ENCODE measurements at places on chromosomes 2 and 18.

DNA sequence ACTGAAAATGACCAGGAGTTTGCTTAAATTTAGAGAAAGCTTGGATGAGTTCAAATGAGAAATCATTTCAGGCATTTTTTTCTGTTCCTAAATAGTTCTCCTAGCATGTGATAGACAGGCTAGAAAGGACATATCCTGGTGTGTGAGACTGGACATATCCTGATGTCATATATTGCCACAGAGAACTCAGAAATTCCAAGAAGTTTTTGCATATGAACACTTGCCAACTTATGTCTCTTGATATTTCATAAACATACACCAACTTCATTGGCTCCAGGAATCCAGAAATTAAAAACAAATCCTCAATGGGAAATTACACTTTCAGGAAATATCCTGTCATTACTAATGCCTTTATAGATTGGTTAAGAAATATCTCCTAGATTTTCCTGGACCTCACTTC, 2.9 kb upstream of the SERPINB4 start:
- DNase-seq: no peak

- DNase-seq: peak; percentile 69
These were observed 10.0 kb downstream of the ADNP2 start for GRCh38 chr18:80119111-80119510.

DNA sequence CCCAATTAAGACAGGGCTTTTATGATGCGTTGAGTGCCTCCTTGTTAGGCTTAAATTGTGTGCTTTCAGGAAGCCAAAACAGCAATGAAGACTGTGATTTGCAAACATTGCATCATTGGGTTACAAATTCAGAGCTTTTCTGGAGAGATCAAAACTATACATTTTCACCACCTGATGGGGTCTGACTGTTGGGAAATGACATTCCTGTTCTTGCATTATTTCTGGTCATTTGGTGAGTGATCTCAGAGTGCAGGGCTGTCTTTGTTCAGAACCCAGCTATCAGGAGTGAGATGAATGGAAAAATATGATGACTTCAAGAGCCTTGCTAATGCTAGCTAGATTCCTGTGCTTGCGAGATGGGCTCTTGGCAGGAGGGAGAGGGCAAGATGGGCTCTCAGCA, 39.1 kb downstream of the SH3RF3 start:
- DNase-seq: no peak

DNA sequence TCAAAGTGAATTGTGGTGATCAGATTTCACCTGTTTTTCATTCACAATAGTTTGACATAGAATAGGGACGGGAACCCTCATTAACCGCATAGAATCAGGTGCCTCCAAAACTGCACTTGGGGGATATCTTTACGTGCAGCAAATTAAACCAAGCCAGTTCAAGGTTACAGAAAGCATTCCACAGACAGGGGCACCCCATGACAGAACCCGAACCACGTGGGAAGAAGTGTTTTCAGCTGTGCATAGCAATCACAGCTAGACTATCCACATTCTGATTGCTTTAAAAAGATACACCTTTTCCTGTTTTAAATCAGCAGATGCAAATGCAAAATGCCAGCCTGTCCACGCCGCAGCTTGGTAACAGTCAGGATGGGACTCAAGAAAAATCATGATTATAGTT, 205.8 kb downstream of the ANAPC1 start:
- DNase-seq: no peak

DNA sequence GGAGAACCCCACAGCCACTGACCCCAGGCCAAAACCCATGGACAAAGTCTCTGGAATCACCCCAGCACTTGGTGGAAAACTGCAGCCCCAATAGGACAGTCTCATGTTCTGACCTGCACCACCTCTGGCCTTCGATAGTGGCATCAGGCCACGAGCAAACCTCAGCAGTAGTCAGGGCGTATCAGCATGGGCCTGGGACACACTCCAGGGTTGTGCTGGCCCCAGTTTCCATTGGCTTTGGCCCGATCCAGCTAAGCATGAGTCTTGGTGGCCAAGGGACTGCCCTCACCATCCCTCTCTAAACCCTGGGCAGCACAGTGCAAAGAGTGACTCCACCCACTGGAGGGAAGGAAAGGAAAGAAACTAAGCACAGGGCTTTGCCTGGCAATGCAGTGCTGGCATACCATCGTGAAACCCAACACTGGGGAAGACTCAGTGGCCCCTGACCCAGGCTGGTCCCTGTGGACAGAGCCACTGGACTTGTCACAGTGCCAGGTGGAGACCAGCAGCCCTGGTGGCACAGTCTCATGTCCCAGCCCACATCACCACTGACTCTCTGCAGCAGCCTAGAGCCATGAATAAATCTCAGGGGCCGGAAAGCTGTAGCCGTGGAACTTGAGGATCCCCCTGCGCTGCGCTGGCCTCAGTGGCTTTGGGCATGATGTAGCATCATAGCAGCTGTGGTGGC, 46.3 kb downstream of the ZNF519 start:
- DNase-seq: no peak

DNA sequence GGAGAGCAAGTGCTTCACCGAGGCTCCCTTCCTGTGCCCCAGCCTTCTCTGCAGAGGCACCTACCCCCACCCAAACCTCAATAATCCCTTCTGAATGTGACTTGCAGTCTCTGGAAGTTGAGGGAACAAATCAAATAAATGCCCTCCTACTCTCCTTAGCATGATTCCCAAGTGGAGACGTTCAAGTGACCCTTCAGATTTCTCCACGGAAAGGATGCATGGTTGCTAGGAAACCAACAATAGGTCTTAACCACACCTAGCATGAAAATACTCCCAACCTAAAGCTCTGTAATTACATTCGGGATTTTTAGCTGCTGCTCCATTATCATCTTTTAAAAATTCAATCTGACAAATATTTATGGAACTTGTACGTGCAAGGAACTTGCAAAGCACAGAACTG, 50.2 kb upstream of the CABLES1 start:
- DNase-seq: no peak

GRCh38 chr2:56654936-56655335, 471.1 kb downstream of the CCDC85A start:
- DNase-seq: no peak

GRCh38 chr2:70080610-70081200, 6.6 kb upstream of the PCBP1 start:
- no peak for DNase-seq

- no peak for DNase-seq
These were observed 42.0 kb upstream of the LTBP1 start for GRCh38 chr2:32904751-32905150.

GRCh38 chr18:36411745-36412168, 114.2 kb downstream of the FHOD3 start:
- DNase-seq: peak; percentile 90

GRCh38 chr2:75528221-75528977, 32.3 kb downstream of the EVA1A start:
- peak; percentile 62 for DNase-seq

DNA sequence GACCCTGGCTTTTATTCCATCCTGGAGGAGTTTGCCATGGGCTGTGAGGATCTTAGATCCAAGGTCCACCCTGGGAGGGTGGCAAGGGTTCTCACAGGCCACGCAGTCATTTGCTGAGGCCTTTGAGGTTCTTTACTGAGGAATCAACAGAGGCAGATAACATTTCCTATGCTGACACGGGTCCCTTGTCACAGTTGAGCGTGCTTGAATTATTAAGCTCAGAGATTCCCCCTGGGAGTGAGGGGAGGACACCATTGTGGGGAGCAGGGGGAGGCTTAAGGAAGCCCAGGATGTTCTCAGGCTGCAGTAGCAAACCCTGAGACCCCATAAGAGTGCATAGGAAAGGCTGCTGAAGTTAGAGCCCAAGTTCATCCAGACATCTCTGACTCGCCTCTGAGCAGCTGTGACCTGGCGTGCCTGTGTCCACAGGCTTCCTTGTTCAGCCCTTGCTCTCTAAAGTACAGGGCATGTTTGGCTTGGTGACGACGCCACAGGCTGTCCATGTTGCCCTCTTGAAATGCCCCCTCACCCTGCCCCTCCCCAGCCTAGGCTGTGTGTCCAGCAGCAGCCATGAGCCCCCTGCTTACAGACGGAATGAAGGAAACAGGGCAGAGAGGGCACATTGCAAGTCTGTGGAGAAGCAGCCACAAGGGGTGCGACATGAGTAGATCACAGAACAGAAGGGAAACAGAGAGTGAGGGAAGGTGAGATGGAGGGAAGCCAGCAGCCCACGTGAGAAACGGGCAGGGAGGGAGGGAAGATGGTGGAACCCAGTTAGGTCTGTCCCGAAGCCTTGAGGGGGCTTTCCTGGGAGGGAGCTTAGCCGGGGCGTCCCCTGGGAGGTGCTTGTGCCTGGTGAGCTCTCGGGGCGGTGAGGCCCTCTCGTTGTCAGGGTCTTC, 34.0 kb downstream of the NAPG start:
- DNase-seq: peak; percentile 53

- DNase-seq: no peak
These were observed 206.8 kb upstream of the MEIS1 start for GRCh38 chr2:66228128-66228547.

DNA sequence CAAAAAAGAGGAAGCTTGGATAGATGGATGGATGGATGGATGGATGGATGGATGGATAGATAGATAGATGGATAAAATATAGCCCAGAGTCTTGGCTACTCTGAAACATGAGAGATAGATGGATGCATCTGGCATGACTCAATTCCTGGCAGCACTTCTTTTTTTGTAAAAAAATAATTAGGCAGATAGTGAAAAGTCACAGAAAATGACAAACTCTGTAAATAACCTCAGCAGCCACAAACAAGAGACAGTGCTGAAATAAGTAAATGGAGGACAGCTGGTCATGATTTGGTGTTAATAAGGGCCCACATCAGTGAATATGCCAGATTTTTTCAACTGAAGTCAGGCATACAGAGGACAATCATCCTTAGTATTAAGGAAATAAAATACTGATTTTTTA, 585.0 kb upstream of the GCFC2 start:
- DNase-seq: no peak

Measured in endodermal cell (in vitro differentiated cells).